Lower lobe of right lung (tissue), 2 donors: ENCODE measurements at places on chromosomes 11 and 22.

DNA sequence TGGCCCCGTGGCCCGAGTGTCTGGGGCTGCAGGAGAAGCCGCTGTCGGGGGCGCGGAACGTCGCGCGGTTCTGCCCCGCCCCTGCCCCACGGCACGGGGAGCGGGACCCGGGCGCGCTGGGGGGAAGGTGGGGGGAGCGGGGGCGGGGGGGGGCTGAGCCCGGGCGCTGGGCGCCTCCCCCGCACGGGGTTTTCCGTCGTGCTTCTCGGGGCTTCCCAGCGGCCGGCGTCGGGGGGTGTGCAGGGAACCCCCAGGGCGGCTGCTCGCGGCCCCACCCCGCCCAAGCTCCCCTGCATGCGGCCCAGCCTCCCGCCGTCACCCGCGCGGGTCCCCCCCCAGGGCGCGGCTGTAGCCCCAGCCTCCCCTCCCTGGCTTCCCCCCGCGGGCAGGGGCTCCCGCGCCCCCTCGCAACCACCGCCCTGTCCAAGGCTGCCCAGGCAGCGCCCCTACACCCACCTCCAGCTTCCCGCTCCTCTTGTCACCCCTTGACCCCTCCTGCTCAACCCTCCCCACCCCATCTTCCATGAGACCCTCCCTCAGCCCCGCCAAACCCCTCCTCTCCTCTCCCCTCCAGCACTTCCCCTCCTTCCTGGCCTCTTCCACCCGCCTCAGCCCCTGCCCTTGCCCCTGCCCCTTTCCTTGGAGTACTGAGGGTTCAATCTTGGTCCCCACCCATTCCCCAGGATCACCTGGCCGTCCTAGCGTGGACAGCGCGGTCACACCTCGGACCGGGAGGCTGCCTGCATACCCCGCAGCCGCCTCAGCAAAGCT is 1.7 kb downstream of the IL17REL start:
- peak; percentile 28 for DNase-seq

GRCh38 chr11:5007561-5007960 is 12.9 kb downstream of the OR51L1 start:
- DNase-seq, result no peak

DNA sequence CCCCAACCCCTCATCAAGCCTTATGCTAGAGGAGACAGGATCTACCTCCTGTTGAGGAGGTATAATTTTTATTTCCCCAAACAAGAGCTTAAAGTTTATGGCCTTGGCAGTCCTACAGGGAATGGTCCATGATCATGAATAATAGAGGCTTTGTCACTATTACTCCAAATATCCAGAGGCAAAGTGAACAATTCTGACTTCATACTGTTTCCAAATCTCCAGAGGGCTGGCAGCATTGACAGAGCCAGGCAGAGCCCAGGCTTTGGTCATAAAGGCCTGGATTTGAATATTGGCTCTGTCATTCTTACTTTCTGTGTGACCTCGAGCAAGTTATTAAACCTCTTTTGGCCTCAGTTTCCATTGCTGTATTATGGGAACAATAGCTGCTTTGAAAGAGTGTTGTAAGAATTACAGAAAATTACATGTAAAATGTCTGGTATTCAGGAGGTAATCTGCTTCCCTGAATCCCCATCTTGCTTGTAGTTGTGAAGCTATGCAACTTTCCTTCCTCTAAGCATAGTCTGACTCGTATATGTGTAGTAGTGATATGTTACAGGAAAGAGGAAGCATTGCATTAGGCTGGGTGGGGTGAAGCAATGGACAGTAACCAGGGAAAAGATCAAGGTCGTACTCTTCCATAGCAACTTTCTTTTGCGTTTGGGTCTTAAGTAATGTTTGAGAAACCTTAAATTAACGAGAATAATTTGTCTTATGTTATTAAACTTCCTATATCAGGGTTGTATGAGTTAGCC is 88.8 kb downstream of the CD44 start:
- no peak for DNase-seq

GRCh38 chr11:93765551-93765950 is 18.5 kb upstream of the MED17 start:
- no peak for DNase-seq

DNA sequence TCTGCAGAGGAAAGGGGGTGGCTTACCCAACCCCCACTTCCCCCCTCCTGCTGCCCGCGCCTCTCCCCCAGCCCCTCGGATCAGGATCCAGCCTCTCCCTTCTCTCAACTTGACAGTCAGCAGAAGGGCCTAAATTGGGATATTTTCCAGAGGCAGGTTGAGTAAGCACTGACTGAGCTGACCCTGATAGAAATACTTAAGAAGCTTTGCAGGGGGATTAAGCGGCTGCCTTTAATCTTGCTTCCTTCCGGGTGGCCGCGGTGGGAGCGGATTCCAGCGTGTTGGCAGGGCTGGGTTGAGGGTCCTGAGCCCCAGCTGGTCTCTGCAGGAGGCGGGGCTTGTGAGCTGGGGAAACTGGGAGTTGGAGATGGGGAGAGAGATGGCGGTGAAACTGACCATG is 445.2 kb downstream of the NTM start:
- no peak for DNase-seq
